ENCODE measurements at places on chromosomes 7 and 10.

GRCh38 chr7:65722361-65722792 is 150.5 kb upstream of the VKORC1L1 start:
- no peak for DNase-seq

- no peak for DNase-seq
Measured at GRCh38 chr10:122306282-122306681, 35.2 kb downstream of the BTBD16 start.

DNA sequence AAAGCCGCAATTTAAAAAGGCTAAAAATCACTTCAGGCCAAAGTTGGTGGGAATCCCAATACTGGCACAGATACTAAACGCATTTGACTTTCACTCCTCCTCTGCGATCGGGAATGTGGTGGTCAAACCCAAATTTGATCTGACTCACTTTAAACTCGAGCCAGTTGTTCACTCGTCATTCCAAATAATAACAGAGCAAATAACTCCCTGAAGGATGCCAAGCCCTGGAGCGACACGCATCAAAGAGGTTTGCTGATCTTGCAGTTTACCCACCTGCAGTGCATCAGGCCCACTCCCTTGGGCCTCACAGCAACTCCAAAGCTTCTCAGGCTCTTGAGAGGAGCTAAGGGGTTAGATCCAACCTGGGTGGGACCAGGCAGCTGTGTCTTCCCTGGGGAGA is 12.2 kb downstream of the PTN start:
- DNase-seq: no peak

DNA sequence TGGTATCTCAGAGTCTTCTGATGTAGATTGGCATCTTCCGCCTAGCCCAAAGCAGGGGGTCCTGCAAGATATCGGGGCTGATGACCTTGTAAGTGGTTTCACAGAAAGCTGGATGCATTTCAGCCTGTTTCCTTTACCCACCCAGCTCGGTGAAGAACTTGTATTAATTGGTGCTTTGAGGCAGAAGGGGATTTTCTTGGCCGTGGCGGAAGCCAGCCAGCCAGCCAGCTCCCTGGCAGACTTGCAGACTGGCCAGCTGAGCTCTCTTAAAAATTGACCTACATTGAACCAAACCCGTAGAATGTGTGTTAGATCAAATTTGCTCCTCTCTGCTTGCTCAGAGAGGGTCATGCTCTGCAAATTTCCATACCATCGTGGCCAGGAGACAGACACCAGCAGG is 218.4 kb downstream of the ADAM12 start:
- DNase-seq: no peak

- DNase-seq: no peak
Measured at GRCh38 chr10:94366382-94366781, 3.6 kb upstream of the NOC3L start.

DNA sequence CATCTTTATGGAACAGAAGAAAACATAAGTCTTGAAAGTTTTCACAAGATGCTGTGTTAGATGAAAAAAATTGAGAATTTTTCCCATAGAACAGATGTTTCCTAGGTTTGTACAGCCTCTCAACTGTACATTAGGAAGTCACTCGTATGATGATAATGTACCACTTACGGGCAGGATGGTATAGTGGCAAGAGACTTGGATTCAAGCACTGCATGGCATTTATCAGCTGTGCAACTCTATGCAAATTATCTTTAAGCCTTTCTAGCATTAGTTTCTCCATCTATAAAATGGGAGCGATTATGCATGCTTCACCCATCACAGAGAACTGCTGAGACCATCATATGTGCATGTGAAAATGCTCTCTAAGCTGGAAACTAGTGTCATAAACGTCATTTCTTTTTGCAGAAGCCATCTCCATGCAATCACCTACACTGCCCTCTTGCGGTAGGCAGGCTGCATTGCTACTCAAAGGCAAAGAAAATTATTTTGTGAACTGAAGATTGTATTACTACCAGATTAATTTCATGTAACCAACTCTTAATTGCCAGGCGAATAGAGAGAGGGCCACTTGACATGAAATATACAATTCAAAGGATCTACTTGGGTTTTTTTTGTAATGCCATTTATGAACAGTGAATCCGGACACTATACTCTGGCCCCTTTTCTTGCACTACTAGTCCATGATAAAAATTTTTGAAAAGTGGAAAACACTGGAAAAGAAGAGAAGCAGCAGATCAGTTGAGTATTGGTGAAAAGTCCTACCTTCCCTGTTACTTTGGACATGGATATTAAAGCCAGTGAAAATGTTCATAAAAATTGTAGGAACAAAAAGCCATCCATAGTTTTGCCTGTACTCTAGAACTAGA is 102.3 kb downstream of the JAZF1 start:
- no peak for DNase-seq

DNA sequence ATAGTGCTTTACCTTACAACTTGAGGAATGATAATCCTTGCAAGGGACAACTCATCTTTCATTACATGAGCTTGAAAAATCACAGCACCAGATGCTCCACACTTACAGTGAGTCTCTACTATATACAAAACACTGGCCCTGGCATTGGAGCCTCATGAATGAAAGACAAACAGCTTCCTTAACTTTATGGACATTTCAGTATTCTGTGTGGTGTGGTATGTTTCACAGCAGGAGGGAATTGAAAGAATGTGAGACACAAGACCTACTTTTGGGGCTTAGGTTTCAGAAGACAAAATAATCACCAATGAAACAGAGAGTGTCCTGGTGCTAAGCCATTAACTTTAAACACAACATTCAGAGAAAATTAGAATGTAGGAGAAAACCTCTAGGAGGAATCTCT is 1249.6 kb downstream of the XPNPEP1 start:
- no peak for DNase-seq

DNA sequence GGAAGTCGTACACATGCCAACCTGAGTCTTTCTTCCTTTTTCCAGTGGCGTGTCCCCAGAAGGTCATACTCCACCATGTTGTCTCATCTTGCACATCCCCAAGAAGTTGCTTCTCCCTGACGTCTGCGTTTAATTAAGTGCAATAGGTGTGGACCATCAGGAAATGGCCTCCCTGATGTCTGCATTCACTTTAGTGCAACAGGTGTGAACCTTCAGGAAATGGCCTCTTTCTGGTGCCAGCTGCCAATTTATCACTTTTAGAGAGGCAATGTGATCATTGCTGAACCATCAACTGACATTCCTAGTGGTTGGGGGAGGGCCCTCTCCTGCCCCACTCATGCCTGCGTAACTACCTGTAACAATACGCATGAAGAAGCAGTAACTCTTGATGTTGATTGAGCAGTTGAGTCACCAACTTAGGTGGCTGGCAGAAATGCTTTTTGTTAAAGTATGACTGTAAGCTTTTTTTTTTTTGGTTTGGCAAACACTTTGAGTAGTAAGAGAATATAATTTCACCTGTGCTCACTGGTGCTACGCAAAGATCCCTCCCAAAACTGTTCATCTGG is 25.8 kb downstream of the SCIN start:
- DNase-seq: no peak

DNA sequence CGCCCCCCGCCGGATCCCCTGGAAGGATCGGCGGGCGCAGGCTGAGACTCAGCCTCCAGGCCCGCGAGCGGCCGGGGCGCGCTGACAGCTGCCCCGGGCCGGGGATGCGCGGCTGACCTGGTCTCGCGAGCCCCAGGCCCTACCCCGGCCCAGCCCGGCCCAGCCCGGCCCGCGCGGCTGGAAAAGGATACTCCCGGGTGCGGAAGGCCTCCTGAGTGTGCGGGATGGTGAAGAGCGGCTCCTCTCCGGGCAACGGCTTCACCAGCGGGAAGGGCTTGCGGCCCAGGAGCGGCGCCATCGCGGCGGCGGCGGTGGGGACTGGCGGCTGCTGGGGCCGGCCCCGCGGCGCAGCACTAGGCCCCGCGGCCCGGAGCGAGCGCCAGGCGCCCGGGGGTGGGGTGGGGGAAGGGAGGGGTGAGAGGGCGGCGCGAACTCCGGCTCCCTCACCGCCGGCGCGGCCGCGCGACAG is 423 bp downstream of the BAZ1B start:
- peak; percentile 4 for DNase-seq

Data from skeletal muscle cell (primary cell).